ENCODE measurements at places on chromosomes 12 and 14.

- DNase-seq = no peak
Observed at GRCh38 chr14:86129426-86129825, 599.5 kb downstream of the FLRT2 start.

- DNase-seq = no peak
Observed at GRCh38 chr12:124369055-124369826, 74.3 kb downstream of the RFLNA start.

DNA sequence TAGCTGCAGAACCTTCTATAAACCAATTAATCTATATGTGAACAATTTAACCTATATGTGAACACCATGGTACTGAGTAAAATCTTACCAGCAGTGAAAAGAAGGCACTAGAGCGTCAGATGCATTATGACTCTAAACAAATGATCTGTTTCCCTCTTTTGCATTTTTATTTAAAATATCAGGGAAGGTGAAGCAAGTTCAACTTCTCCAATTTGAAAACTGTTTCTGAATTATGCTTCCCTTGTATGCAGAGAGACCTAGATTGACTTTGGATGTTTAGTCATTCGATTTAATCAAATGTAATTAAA is 80.9 kb downstream of the DAD1 start:
- no peak for DNase-seq

GRCh38 chr12:88313554-88313953 is 171.4 kb downstream of the TMTC3 start:
- no peak for DNase-seq

DNA sequence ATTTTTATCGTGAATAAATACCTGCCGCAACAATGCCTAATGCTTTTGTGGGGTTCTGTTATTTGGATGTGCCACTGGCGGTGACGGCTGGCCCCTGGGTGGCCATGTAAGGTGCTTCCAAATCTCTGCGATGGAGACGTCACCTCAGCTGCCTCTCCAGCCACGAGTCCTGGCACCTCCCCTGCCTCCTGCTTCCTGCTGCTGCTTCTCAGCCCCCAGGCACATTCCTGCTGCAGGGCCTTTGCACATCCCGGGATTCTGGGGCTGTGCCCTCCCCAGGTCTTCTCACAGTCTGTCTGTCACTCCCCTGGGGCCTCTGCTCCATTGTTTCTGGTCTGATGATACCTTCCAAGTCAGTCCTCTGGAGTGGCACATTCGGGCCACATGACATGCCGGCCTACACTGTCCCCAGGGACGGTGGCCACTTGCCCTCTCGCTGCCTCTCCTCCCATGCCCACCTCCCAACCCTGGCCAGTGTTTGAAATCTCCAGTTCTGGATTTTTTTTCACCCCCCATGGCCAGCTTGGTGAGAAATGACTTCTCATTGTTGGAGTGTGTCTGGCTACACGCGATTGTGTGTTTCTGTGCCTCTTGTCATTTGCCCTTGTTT is 151.8 kb downstream of the KIF26A start:
- no peak for DNase-seq

DNA sequence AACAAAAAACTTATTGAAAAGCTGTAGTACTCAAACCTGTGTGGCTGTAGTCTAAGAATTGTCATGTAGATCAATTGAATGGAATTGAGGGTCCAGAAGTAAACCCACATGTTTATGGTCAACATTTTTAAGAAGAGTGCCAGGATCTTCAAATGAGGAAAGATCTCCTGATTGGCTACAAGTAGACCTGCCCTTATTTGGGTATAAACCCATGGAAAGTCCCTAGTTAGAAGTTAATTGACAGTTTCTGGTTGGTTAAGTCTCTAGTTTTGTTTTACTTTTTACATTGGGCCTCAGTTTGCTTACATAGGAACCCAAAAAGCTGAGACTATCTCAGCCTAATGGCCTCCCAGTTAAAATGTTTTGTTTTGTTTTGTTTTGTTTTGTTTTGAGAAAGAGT is 91.9 kb upstream of the RESF1 start:
- DNase-seq = no peak

DNA sequence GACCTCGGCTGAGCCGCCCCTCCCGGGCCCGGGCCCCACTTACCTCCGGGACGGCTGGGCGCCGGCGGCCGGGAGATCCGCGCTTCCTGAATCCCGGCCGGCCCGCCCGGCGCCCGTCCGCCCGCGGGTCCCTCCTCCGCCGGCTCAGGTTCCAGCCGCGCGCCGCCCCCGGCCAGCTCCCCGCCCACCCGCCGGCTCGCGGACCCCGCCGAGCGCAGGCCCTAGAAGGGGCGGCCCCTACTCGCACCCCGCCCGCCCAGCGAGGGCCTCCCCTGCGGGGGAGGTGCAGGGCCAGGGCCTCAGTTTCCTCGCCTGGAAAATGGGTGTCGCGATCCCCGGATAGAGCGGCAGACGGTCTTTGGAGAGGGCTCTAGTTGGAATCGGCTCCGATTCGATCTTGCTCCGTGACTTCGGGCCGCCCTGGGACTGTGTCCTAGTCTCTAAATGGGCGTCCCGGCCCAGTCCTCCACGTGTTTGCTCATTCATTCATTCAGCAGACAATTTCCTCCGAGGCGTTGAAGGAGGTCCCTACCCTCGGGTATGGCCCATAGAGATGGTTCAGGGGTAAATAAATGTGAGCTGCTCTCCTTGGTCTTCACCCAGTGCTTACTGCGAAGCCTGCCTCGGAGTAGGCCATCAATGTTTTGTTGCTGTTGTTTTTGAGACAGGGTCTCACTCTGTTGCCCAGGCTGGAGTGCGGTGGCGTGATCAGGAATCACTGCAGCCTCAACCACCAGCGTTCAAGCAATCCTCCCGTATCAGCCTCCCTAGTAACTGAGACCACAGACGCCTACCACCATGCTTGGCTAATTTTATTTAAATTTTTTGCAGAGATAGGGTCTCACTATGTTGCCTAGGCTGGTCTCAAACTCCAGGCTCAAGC is at the start of gene TRPV4:
Gene TRPV4 (minus strand): TSS at position 92 of the 883 bp plus-strand sequence. CDS start 18,602 bp downstream, outside the sequence.
- DNase-seq = no peak

- no peak for DNase-seq
Observed at GRCh38 chr12:102765736-102766135, 151.3 kb downstream of the PAH start.

GRCh38 chr14:86022031-86022629 is 492.2 kb downstream of the FLRT2 start:
- no peak for DNase-seq

DNA sequence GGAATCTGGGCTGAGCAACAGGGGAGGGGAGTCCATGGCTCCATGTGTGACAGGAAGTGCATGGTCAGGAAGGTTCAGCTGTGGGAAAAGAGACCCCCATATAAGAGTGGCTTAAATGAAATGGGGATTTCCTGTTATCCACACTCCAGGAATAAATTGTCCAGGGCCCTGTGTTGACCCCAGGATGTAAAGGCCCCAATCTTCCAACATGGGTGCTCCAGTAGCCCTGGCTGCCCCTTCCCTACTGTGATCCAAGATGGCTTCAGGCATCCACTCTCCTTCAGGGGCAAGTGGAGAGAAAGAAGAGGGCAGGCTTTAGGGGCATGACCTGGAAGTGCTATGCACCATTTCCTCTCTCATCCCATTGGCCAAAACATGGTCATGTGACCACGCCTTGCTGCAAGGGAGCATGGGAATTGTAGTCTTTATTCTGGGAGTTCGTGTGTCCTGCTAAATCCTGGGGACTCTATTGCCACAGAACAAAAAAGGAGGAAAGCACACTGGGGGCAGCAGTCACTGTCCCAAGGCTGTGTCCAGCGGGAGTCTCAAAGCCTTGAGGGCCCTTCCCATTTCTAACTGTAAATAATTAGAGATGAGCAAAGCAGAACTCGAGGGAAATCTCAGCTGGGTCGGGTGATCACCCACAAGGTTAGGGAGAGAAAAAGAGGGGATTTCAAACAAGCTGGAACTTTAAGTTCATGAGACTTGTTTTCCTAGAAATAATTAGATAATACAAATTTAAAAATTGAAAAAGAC is 289.2 kb downstream of the ADGRD1 start:
- no peak for DNase-seq
